ENCODE measurements at places on chromosomes 16 and 17.

- no peak for DNase-seq
Observed at GRCh38 chr17:50903604-50904517, 37.7 kb upstream of the TOB1 start.

- DNase-seq = no peak
Observed at GRCh38 chr17:67779098-67779672, 46.1 kb upstream of the BPTF start.

GRCh38 chr16:15942931-15943690 lies 6.3 kb upstream of the ABCC1 start:
- no peak for DNase-seq

- DNase-seq = no peak
Observed at GRCh38 chr16:87973717-87974116, 22.5 kb downstream of the BANP start.

DNA sequence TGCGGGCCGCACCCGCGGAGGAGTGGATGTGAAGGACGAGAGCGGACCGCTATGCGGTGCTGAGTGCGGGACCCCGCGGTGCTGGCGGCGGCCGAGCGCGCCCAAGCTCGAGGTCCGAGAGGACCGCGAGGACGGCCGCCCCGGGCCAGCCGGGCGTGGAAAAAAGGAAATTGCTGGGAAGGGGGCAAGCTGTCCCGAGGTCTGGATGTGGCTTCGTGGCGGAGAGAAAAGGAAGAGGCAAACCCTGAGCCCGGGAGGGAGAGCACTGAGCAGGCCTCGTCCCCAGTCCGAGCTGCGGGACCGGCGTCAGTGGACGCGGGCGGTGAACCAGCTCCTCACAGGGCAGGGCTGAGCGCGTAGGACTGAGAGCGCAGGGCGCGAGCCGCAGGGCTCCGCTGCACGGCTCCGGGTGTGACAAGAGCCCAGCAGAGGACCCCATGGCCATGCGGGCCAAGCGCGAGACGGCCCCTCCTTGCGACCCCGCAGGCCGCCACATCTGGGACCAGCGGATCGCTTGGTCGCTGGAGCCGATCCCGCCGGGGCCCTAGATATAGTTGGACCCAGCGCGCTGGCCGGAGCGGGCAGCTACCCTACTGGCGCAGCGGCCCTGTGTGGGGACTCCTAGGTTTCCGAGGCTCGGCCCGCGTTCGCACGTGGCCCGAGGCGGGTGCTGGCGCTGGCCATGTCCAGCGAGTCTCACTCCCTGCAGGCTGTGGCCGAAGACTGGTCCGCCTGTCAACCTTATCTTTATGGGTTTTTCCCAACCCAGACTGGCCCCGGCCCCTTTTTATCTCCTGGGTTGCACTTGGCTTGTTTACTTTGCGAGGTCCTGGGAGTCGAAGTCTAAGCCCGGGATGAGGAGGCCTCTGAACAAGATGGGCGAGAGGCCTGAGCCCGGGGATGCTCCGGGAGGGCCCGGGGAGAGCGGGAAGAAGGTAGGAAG lies 2.4 kb downstream of the TBX4 start:
- DNase-seq = no peak

- DNase-seq = peak; percentile 80
Observed at GRCh38 chr17:41801374-41802271, 10.1 kb downstream of the P3H4 start.

GRCh38 chr17:82559566-82560251 lies 40.2 kb downstream of the FOXK2 start:
- no peak for DNase-seq

DNA sequence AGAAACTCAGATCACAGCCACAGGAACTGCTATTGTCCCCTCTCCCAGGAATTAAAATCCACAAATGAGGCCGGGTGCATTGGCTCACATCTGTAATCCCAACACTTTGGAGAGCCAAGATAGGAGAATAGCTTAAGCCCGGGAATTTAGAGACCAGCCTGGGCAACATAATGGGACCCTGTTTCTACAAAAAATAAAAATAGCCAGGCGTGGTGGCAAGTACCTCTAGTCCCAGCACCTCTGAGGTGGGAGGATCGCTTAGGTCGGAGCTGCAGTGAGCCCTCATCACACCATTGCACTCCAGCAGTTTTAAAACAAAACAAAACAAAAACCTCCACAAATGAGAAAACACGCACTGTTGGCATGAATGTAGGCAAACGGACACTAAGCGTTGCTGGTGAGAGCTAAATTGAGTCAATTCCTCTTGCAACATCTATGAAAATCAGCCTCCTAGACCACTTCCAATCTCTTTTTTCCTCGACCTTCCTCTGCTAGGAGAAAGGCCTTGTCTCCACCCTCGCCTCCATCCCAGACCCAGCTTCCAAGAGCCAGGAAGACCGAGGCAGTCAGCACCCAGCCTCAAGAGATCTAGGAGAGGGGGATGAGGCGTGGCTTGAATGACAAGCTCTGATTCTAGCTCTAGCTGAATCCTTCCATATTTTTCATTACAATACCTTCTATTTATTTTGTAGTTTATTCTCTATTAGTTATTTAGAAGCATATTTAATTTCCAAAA lies 14.8 kb downstream of the TLE7 start:
- no peak for DNase-seq

GRCh38 chr16:52227851-52228250 lies 319.1 kb downstream of the TOX3 start:
- no peak for DNase-seq

- no peak for DNase-seq
Observed at GRCh38 chr17:79927136-79927661, 88.0 kb upstream of the CBX4 start.

- no peak for DNase-seq
Observed at GRCh38 chr16:31200821-31201568, 1.6 kb downstream of the PYCARD start.

GRCh38 chr16:57516176-57516725 lies 20.1 kb downstream of the CCDC102A start:
- no peak for DNase-seq
